Right renal pelvis (tissue), 4 donors: ENCODE measurements at places on chromosomes 13 and 19.

- peak; percentile 4 for DNase-seq
Measured at GRCh38 chr19:40165362-40165937, 25.8 kb upstream of the MAP3K10 start.

- no peak for DNase-seq
Measured at GRCh38 chr13:81207636-81208035, 866.7 kb upstream of the SPRY2 start.

GRCh38 chr13:33571618-33572017, 246.3 kb upstream of the RFC3 start:
- no peak for DNase-seq

- no peak for DNase-seq
Measured at GRCh38 chr19:29479941-29480340, 45.9 kb upstream of the VSTM2B start.

DNA sequence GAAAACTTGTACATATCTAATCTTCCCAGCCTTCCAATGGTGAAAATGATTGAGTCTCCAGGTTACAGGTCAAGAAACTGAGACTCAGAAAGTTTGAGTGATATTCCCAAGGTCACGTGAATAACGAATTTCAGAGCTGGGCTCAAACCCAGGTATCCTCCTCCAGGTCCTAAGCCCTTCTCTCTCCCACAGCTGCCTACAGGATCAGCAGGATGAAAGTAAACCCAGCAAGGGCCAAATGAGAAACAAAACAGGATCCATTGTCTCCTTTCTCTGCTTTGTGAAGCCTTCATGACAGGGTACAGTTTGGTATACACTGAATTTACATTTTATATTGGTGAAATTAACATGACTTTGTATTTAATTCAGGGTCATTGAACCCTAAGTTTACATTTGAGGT, 208.1 kb downstream of the RBM26 start:
- DNase-seq = no peak

GRCh38 chr13:84651288-84651687, 769.0 kb upstream of the SLITRK1 start:
- no peak for DNase-seq

DNA sequence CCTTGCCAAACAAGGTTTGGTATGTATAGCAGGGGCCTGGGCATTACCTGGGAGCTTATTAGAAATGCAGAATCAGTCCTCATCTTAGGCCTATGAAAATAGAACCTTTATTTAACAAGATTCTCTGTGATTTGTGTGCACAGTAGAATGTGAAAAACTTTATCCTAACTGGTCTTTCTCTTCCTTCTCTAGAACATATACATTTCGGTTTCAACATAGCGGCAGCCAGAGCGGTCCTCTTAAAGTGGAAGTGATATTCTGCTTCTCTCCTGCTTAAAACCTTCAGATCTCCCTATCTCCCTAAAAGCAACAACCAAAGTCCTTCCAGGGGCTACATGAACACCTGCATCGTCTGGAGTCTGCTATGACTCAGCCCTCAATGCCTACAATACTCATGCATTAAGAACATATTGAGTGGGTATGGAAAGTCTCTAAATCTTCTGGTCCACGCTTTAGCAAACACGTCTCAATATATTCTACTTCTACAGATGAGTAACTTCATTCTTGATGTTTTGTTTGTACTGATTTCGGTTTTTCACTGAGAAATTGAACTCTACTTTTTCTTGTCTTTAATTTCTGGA, 84.5 kb downstream of the SPRY2 start:
- no peak for DNase-seq

- peak; percentile 38 for DNase-seq
Measured at GRCh38 chr13:29362849-29363604, 232.5 kb downstream of the SLC7A1 start.

DNA sequence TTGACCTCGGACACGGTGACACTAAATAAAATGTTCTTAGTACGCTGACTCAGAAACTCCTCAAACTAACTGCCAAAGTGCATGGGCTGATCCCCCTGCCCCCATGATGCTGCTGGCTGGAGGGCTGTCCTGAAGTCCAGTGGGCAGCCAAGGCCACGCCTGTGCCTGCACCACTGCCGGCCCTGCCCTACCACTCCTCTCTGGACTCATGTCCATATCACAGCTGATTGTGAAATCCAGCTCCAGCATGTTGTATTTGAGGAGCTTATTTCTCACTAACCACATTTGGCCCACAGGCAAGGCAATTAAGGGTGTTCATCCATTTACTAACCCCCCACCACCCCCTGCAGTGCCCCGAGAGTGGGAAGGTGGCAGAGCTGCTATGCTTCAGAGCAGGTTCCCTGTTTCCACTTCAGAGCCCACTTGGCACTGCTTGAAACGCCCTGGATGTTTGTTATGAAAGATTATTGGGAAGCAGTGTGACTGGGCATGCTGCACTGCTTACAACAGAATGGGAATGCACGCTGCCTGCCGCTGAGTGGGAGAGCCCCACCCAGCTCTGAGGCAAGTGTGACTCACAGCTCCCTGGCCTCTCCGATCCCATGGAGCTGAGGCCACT, 114.0 kb downstream of the UQCRFS1 start:
- no peak for DNase-seq

- no peak for DNase-seq
Measured at GRCh38 chr19:3293560-3293959, 69.1 kb downstream of the CELF5 start.

DNA sequence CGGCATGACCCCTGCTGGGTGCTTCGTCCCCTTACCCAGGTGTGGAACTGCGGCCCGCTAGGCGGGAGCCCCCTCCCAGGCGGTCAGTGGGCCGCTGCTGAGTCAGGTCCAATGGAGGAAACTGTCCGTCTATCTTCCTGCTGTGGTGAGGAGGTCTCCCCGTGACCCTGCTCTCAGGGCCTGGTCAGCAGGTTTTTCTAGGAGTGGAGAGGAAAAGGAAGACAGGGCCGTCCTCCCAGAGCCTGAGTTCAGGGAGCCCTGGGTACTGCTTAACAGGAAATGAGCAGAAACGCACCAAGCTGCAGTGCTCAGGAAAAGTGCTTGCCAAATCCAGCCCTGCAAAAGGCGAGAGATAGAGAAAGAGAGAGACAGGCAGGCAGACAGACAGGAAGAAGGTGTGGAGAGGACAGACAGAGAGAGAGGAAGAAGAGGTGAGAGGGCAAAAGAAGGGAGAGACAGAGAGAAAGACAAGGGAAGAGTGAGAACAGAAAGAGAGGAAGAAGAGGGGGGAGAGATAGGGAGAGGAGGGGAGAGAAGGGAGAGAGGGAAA, 10.3 kb downstream of the SH3GL1 start:
- no peak for DNase-seq

- DNase-seq = no peak
Measured at GRCh38 chr13:72804301-72804700, 22.4 kb downstream of the PIBF1 start.

GRCh38 chr19:10797541-10798256, 38.3 kb downstream of the TMED1 start:
- DNase-seq = no peak

GRCh38 chr13:113464476-113464875, 11.2 kb upstream of the ADPRHL1 start:
- no peak for DNase-seq

- DNase-seq = no peak
Measured at GRCh38 chr13:95641291-95642027, 3.0 kb downstream of the DZIP1 start.

DNA sequence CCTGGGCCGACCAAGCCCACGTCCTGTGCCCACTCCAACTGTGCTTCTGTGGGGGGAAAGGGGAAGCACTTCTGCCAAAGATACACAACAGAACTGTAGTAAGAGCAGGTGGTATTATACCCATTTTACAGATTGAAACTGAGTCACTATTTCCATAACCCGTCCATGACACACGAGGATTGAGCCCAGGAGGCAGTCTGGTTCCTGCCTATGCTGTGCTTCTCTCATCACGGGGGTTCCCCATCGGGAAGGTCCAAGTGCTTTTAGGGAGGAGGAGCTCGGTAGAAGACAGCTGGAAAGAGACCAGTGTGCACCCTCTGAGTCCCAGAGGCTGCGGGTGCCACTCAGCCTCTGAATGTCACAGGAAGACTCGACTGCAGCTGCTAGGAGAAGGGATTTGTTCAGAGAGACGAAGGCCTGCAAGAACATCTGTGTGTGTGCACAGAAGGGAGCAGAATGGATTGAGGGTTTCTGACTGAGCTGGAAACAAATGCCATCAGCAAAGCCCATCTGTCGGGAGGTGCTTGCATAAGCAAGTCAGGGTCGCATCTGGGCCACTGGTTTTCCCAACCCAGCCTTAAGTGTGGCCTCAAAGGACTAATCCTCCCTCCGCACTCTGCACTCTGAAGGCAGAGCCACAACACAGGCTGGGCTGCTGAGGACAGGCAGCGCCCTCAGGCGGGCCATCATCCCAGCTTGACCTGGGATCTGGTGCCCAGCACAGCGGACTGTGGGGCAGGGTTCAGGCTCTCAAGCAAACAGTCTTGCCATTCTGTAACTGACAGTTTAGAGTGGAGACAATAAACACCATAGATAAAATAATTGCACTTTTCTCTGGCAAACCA, 150.0 kb downstream of the DPF1 start:
- DNase-seq = no peak

DNA sequence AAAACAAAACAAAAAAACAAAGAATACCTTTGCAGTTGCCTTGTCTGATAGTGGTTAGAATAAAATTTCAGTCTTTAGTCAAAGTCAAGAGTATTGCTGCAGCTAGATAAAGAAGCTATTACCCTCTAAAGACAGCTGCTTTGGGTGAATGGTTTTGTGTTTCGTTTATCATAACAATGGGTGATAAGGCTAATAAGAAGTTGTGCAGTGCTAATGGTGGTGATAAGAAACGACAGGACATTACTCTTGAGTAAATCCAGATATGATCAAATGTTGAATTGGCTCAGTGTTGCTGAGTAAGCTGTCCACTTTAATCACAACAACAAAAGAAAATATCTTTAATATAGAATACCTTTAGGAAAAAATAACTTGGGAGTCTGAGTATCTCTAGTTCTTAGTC, 1825.3 kb downstream of the SLITRK5 start:
- DNase-seq = no peak

- no peak for DNase-seq
Measured at GRCh38 chr13:91078093-91078679, 269.3 kb upstream of the MIR17HG start.

- no peak for DNase-seq
Measured at GRCh38 chr13:40562975-40563349, 103.5 kb downstream of the FOXO1 start.
